ENCODE measurements at places on chromosomes 12 and 14. TPM values are rescaled to one million over a fixed set of nuclear protein-coding genes. Genes with fewer than 3 reads are reported as not detected.
A peak's percentile ranks its signal among the peaks of the same experiment; 100 is the strongest.

SERPINA1 gene
- total RNA-seq = 0.56 TPM

POTEM gene
- total RNA-seq = not detected

NRIP2 gene
- total RNA-seq = 0.18 TPM

DDX23 gene
- 92.5 TPM for total RNA-seq

DNA sequence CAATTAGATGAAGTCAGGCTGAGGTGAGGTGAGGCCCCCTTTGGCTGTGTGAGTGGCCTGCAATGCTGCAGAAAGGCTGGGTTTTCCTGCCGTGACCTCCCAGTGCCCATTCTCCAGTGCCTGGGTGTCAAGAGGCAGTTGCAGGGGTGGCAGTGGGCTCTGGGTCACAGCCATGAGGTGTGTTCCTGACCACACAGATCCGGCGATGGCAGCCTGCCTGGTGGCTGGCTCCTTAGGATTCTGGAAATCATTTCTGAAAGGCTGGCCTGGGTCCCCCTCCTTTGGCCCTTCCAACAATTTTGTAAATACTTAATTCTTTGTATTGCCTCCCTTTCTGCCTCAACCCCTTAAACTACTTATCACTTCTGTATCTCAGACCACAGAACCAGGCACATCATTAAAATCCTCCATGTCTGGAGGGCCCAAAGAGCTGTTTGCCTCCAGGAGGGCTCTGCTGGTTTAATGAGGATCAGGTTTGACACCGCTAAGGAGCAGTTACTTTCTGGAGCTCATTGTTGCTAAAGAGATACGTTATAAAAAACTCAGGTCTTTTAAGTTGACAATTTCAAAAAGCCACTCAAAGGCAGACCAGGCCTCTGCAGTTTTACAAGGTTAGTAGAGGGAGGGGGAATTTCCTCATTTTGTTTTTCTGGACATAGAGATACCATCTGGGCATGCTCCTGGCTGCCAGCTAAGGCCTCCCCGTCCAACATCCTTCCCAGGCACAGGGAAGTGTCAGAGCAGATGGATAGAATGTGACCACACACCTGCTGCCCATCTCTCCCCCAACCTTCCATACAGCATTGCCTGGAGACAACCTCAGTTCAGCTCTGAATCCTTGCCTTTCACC lies 204.4 kb downstream of the FOXN3 start:
- peaks cover 8% of the 10 kb centered on the region for H3K36me3 ChIP-seq
- no peaks in the 10 kb centered on the region for H3K27me3 ChIP-seq
- H3K4me3 ChIP-seq = no peak overlapping the region
- no peak overlapping the region for H3K27ac ChIP-seq

DNA sequence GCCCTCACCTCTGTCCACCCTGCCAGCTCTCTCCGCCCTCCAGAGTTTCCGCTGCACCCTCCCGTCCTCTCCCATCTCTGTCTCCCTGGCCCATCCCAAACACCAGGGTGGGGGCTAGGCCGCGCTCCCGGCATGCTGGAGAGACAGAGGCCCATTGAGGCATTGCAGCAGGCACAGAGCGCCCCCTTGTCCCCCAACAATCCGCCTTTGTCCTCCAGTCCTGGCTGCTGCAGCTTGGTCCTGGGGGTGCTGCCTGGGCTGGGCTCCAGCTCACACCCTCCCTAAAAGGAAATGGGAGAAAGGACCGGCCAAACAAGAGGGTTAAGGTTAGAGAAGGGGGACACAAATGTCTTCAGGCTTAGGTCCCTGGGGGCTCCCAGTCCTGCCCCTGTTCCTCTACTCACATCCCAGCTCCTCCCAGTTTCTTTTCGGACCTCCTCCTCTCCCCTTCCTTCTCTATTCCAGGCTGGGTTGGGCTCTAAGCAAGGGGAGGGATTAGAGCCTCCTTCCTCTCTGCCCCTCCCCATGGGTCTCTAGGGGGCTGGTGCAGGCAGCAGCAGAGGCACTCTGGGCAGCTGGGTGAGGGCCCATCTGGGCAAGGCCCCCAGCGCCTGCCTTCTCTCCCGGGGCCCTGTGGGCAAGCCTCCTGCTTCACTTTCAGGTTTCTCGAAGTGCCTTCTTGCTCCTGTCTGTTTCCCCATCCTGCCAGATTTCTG lies at the start of gene CMTM5:
Gene CMTM5, plus strand, starts transcription at position 565 of the 716 bp plus-strand sequence. CDS start 206 bp downstream, outside the sequence.
- H3K4me3 ChIP-seq = no peak within 1 kb of the TSS
- H3K4me1 ChIP-seq = no peaks in the 10 kb centered on the region
- no peak within 1 kb of the TSS for H3K27ac ChIP-seq
- no peak for DNase-seq
- no peaks in the 10 kb centered on the region for H3K36me3 ChIP-seq

GRCh38 chr12:56585098-56585497 lies 45.0 kb downstream of the BAZ2A start:
- DNase-seq = no peak
- H3K27me3 ChIP-seq = no peaks in the 10 kb centered on the region
- H3K36me3 ChIP-seq = peaks cover 54% of the 10 kb centered on the region
- H3K4me3 ChIP-seq = no peak overlapping the region

GRCh38 chr14:64733321-64733720 lies 29.1 kb downstream of the PLEKHG3 start:
- no peaks in the 10 kb centered on the region for H3K4me1 ChIP-seq
- DNase-seq = no peak
- H3K36me3 ChIP-seq = peaks cover 22% of the 10 kb centered on the region
- H3K4me3 ChIP-seq = no peak overlapping the region

DNA sequence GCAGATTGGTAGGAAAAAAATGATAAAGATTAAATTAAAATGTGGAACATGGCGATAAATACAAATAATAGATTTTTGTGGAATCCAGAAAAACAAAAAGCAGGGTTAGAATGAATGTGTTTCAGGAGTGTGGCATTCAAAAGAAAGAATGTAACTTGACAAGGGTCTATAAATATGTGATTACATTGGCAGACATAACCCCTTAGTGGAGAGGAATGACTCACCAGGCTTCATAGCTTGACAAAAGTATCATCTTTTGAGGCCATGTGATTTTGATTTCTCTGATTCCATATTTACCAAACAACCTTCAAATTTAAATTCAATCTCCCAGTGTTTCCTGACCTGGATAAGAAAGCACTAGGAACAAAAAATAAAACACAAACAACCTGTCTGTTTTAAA lies 24.4 kb upstream of the MGST1 start:
- H3K27me3 ChIP-seq = no peaks in the 10 kb centered on the region
- DNase-seq = peak; percentile 42
- no peaks in the 10 kb centered on the region for H3K36me3 ChIP-seq
- H3K4me1 ChIP-seq = no peaks in the 10 kb centered on the region

DNA sequence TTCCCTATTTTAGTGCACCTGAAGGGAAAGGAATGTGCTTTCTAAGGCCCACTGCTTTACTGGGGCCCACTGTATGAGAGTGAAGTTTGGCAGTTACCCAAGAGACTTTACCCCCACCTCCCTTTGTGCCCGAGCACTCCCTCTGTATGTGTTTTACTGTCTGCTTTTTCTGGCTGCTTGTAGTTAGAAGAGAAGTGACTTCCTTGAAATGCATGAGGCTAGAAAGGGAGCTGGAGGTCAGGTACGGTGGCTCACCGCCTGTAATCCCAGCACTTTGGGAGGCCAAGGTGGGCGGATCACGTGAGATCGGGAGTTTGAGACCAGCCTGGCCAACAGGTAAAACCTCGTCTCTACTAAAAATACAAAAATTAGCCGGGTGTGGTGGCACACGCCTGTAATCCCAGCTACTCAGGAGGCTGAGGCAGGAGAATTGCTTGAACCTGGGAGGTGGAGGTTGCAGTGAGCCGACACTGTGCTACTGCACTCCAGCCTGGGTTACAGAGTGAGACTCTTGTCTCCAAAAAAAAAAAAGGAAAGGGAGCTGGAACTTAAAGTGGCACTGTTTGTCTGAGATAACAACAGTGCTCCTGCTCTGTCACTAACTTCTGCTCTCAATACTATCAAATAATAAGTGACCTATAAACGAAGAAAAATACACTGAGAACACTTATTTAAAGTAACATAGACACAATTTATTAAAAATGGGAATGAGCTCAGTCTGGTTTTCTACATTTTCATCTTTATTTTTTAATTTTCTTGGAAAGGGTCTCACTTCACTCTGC lies 5.8 kb downstream of the TRIP11 start:
- H3K27me3 ChIP-seq = no peaks in the 10 kb centered on the region
- no peak for DNase-seq
- H3K4me1 ChIP-seq = peaks cover 5% of the 10 kb centered on the region

DNA sequence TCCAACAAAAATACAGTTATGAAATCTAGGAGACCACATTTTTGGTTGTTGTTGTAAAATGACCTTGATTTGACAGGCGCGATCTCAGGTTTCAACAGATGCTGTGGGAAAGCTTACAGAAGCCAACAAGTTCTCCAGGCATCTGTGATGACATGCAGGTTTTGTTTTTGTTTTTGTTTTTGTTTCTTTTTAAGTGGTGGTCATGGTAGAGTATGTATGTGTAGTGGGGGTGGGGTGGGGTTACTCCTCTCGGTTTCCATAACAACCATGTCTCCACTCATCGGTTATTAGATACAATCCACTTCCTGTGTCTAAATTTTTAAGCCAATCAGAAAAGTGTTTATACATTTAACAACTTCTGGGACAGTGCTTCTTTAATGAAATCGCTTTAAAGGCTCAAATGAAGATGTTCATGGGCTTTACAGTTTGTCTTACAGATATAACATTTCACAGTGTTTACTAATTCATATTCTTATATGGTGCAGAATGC lies 199.9 kb upstream of the FOXN3 start:
- H3K27me3 ChIP-seq = no peaks in the 10 kb centered on the region
- peaks cover 2% of the 10 kb centered on the region for H3K36me3 ChIP-seq
- H3K4me3 ChIP-seq = peak overlapping the region; percentile 78
- peak overlapping the region; percentile 19 for H3K27ac ChIP-seq
- DNase-seq = peak; percentile 39

DNA sequence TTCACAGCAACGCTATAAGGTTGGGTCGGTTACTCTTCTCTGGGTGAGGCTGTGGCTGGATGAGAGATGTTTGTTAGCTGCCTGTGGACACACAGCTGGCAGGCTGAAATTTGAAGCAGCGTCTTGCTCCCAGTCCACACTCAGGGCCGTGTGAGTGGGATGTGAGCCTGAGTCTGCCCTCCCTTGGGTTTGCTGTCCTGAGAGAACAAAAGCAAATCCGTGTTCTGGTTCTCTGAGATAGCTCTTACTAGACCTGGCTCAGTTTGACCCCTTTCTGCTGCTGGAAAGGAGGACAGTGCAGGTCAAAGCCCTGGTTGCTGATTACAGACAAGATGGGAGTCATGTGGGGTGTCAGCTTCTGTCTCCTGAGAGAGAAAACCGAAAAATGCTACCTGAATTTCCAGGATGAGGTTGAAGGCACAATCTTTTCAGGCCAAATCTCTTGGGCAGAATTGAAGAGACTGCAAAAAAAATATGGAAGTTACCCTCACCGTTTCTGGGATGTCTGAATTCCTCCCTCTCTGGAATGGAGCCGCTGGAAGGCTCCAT lies 270.8 kb downstream of the ZFP36L1 start:
- peaks cover 9% of the 10 kb centered on the region for H3K4me1 ChIP-seq
- H3K27me3 ChIP-seq = no peaks in the 10 kb centered on the region
- H3K36me3 ChIP-seq = no peaks in the 10 kb centered on the region
- H3K27ac ChIP-seq = no peak overlapping the region
- DNase-seq = no peak

DNA sequence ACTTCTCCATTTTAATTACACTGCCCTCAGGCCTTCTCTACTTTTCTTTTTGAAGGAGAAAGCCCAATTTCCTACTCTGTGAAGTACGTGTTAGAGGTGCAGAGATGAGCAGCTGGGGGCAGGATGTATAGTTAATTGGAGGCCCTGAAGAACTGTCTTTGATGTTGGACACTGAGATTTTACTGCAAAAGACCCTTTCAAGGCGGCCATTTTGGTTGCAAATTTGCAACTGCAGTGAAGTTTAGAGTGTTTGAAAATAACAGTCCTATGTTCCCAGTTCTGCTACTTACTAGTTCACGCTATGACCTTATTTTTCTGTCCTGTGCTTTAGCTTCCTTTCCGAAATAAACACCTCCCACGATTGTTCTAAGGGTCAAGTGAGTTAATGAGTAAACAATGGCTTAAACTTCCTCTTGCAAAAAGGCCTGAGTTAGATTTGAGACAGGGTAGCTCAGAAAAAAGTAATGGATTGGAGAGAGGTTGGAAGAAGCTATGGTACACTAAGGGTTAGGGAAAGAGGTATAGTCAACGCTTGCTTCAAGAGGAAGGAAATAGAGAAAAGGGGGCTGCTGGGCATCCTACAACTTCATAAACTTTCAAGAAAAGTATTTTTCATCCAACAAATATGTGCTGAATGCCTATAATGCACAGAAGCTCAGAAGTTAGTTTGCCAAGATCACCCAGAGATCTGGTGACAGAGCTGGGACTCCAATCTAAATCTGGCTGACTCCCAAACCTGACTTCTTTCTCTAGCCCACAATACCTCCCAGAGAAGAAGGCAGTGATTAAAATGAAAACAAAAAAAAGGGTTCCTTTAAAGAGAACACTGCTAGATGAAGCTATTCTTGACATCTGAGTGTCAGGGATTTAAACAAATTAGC lies 26.4 kb upstream of the DICER1 start:
- H3K4me1 ChIP-seq = peaks cover 4% of the 10 kb centered on the region
- H3K27ac ChIP-seq = no peak overlapping the region
- H3K27me3 ChIP-seq = no peaks in the 10 kb centered on the region
- H3K36me3 ChIP-seq = no peaks in the 10 kb centered on the region
- DNase-seq = no peak
